ENCODE measurements at places on chromosomes 16 and 17.
A peak's percentile ranks its signal among the peaks of the same experiment; 100 is the strongest.

- DNase-seq: no peak
Observed at GRCh38 chr16:22357635-22357971, 16.8 kb downstream of the CDR2 start.

DNA sequence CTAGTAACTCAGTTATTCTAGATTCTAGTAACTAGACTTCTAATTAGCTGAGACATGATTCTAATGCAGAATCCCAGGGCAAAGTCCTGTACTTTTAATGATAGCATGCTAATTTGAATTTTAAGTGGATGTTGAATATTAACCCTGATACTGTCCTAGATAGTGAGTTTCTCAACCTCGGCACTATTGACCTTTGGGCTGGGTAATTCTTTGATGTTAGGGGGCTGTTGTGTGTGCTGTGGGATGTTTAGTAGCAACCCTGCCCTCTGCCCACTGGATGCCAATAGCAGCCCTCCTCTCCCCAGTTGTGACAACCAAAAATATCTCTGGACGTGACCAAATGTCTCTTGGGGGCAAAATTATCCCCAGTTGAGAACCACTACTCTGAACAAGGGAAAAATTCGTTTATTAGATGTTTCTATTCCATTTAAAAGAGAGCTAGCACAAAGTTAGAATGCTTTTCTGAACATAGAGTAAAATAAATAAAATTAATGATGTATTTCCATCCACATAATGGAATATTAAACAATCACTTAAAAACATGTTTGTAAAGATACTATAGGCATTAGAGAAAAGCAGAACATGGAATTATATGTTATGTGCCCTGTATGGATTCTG, 30.2 kb downstream of the SALL1 start:
- no peak for DNase-seq

GRCh38 chr17:69418535-69418934, 4.0 kb downstream of the MAP2K6 start:
- DNase-seq: no peak

- DNase-seq: no peak
Observed at GRCh38 chr17:39934324-39934723, 6.8 kb downstream of the LRRC3C start.

DNA sequence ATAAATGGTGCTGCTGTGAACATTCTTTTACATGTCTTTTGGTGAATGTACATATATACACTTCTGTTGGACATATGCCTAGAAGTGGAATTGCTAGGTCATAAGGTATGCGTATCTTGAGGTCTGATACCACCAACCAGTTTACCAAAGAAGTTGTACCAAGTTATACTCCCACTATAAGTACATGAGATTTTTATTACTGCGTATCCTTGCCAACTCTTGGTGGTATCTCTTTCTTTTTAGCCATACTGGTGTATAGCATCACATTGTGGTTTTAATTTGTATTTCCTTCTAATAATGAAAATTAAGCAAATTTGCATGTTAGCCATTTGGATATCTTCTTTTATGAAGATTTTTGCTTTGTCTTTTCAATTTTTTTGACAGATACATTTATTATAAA, 80.5 kb downstream of the ATF7IP2 start:
- DNase-seq: no peak

GRCh38 chr17:64406321-64407200, 15.9 kb upstream of the PECAM1 start:
- peak; percentile 23 for DNase-seq

DNA sequence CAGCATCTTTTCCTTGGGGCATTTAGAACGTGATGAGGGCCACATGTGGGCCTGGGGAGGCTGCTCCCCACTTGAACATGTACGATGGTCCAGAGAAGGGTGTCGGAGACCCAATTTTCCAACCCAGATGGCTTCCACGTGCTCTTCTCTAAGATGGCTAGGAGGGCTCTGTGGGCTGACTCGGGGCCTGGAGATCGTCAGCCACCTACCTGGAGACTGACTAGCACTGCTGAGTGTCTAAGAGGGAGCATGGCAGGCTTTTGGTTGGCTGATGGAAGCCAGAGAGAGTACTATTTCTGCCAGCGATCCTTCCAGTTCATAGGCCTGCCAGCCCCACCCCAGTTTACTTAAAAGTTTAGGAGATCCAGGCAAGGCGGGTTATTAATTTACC, 60.2 kb upstream of the CLEC18A start:
- DNase-seq: no peak

DNA sequence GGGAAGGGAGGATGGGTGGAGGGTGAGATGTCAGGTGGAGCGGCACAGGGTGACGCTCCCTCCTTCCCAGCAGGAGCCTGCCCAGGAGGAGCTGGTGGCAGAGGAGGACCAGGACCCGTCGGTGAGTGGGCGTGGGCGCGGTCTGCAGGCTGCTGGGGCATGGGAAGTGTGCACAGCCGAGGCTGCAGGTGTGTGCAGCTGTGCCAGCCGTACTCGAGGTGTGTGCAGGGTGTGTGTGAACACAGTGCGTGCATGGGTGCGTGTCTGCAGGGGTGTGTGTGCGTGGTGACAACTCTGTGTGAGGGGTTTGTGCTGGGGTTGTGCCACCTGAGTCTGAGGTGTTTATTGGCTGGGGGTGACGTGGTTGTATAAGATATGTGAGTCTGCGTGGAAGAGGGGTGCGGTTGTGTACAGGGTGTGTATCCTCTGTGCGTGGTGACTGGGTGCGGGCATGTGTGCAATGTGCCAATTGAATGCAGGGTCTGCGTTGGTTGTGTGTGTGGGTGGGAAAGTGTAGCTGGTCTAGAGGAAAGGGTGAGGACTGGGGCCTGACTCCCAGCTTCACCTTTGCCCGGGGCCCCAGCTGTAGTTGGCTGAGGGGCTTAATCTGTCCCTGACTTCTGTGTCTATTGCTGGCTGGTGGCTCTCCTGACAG, 670 bp downstream of the TNFSF12 start:
- DNase-seq: no peak

DNA sequence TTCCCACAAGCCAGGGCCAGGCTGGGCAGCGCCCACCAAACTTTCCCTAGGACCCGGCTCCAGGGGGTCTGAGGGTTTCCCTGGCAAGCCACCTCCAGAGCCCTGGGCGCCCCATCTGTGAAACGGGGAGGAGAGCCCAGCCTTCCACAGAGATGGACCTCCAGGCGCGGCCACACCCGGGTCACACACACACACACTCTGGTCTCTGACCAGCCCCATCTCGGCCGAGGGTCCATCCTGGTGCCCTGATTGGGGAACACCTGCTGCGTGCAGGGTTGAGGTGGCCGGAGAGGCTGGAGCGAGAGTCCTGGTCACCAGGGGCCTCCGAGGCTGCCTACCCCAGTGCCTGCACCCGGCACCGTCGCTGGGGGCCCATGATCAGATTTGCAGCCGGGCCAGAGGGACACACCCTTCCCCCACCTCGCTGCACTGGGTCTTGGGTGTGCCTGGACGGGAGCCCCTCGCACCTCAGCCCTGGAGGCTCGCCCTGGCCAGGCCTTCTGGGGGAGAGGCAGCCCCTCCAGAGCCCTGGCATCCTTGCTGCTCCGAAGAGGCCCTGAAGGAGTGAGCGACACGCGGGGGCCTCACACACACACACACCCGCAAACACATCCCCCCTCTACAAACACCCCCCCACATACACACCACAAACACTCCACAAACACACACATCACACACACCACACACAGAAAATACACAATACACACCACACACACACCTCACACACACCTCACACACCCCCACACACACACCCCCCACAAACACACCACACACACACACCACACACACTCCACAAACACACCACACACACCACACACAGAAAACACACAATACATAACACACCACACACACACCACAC, 29.7 kb downstream of the SLC25A10 start:
- peak; percentile 84 for DNase-seq

GRCh38 chr17:47878203-47879027, 17.6 kb upstream of the SP2 start:
- no peak for DNase-seq

DNA sequence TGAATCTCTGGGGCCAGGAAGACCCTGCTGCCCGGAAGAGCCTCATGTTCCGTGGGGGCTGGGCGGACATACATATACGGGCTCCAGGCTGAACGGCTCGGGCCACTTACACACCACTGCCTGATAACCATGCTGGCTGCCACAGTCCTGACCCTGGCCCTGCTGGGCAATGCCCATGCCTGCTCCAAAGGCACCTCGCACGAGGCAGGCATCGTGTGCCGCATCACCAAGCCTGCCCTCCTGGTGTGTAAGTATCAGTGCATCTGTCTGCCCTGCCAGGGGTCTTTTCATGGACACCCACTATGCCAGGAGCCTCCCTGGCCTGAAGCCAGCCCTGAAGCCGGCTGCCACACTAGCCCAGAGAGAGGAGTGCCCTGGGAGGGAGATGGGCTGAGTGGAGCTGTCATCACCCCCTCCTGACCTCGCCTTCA, at the start of gene CETP:
TSS of gene CETP (plus strand) at position 100 of the 431 bp plus-strand sequence. CDS start at position 130, 30 bp downstream.
- no peak for DNase-seq

DNA sequence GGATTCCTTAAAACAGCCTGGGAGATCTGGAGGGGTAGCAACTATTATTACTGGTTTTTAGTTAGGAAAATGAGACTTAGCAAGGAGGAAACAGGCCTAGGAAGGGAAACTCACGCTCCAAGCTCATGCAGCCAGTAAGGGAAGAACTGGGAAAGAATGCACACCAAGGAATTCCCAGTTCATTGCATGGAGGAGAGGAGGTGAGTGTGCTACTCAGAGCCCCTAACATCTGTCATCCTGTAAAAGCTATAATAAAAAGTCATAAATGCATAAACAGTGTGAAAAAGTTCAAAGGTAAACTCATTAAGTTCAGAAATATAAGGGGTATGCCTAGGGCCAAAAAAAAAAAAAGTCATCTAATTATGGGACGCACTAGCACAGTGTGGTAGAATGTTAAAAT, 25.9 kb downstream of the TMEM98 start:
- DNase-seq: no peak

DNA sequence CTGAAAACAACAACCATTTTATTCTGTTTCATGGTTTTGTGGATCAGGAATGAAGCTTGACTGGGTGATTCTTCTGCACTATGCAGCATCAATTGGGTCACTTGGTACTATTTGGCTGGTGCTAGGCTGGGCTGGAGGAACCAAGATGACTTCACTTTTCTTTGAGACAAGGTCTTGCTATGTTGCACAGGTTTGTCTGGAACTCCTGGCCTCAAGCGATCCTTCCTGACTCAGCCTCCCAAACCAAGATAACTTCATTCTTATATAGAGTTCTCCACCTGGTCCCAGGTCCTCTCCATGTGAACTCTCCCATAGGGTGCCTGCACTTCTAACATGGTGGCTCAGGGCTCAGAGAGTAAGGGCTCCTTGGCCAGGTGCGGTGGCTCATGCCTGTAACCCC, 1.9 kb upstream of the PIPOX start:
- DNase-seq: no peak

GRCh38 chr17:3961564-3962047, 2.6 kb downstream of the ATP2A3 start:
- no peak for DNase-seq

- no peak for DNase-seq
Observed at GRCh38 chr17:80180192-80180591, 10.4 kb downstream of the CARD14 start.

DNA sequence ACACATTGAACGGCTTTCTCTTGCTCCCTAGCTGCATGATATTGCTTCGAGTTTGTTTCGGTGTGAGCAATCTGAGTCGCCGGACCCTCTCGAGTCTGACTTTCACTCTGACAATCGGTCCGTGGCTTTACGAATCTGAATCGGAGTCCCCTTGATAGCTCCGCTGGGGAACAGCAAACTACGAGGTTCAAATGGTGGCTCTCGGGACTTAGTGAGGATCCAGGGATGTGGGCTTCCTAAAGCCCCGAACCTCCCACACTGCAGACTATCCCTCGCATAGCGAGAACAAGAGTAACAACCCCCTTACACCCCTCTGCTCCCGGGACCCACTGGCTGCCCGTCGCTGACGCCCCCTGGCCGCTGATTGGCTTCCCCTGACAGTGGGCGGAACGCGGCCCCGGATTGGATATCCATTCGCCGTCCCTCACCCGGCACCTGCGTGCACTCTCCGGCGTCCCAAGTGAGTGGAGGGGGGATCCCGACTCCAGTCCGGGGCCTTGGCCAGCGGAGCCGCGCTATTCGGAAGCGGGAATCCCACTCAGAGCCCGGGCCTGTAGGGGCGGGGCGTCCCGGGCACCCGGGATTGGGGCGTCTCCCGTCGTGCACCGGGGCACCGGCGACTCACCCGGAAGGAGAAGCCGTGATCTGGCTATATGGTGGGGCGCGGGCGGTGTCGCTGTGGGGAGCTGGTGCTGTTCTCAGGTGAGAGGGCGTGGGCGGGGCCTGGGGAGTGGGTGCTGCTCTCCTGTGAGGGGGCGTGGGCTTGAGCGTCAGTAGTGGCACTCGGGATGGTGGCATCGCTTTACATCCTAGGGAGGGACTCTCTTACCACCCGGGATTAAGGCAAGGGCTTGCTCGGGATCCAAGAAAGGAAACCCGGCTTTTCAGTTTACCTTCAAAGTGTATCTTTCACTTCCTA, at the start of gene SNX11:
TSS of gene SNX11 (plus strand) at position 630 of the 919 bp plus-strand sequence. CDS start 4,278 bp downstream, outside the sequence.
- peak; percentile 89 for DNase-seq

GRCh38 chr16:57707331-57707730, 12.7 kb downstream of the DRC7 start:
- DNase-seq: no peak

GRCh38 chr17:49482144-49482817, 12.8 kb upstream of the NGFR start:
- peak; percentile 51 for DNase-seq

DNA sequence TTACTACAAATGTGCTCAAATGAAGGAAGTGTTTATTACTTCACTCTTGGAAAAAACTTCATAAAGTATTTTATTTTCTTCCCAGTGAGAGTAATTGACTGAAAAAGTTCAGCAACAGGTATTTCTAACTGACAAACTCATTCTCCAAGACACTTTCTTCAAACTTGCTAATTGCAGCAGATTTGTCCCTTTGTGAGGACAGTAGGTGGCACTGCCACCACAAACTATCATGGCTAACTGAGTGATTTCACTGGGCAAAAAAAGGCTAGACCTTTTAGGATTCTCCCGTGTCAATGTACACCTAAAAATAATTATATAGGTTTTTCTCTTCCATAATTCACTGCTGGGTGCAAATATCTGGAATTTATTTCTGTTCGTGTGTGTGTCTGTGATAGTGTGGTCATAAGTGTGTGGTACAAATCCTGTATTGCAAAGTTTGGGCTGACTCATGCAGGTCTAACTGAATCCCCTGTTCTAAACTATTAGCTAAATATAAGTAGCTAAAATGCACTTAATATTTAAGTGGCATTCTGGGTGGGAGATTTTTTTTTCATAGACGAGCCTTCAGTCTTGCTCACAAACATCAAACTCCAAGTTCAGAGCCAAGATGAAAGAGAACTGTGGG, 3.9 kb downstream of the HS3ST3A1 start:
- peak; percentile 16 for DNase-seq

All from erythroblast (primary cell).